ENCODE measurements at places on chromosomes 4 and X.

GRCh38 chr4:139247700-139248238 is 32.3 kb downstream of the MGARP start:
- no peak for DNase-seq

GRCh38 chr4:172892300-172892699 is 276.3 kb upstream of the GALNT7 start:
- no peak for DNase-seq

DNA sequence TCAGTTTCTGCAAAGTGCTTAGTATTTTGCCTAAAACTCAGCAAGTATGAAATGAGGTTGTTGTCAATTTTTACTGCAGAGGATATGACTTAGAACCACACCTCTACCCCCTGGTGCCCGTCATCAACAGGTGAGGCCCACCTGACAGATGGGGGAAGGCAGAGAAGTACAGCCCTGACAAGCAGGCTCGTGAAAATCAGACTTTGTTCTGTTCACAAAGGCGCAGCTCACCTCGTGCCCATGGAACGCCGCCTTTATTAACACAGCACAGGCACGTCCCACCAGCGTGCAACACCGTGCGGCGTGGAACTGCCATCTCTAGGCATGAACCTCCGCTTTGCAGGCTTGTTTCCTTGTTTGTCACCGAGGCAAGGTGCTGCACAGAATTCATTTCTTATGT is 13.3 kb downstream of the CYP4V2 start:
- DNase-seq, result no peak

DNA sequence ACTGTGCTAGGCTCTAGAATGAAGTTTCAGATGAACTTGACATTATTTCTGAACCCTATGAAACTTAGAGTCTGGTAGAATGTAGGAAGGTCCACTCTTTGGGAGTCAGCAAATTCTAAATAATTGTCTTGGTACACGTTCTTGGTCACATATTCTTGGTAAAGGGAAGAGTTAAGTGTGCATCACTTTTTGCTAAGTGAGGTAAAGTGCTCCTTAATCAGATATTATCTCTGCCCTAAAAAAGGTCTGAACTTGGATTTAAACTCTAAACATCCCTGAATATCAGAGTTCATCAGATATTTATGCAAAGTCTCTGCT is 7.2 kb downstream of the OCIAD2 start:
- DNase-seq, result no peak

- DNase-seq, result no peak
Observed at GRCh38 chr4:10015140-10015753, 6.0 kb downstream of the SLC2A9 start.

DNA sequence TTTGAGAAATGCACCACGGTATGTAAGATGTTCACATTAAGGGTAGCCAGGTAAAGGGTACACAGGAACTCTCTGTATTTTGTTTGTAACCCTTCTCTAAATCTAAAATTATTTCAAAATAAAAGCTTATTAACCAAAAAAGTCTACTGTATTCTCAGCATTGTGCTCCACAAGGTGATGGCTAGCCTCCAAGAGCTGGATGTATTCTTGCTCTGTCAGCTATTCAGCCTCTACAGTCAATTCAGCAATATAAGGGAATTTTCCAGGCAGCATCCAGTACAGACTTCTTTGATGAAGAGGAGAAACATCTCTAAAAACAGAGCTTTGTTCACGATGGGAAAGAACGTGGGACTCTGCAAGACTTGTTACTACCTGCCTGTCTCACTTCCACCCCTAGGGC is 63.5 kb upstream of the MAOA start:
- DNase-seq, result no peak
